ENCODE measurements at places on chromosomes 6 and 20.

- H3K4me3 ChIP-seq, result no peak overlapping the region
- H3K4me1 ChIP-seq, result peaks cover 19% of the 10 kb centered on the region
- H3K36me3 ChIP-seq, result peaks cover 56% of the 10 kb centered on the region
- no peaks in the 10 kb centered on the region for H3K27me3 ChIP-seq
- no peak for ATAC-seq
Measured at GRCh38 chr6:5438922-5439584, 177.7 kb downstream of the FARS2 start.

- peaks cover 13% of the 10 kb centered on the region for H3K4me1 ChIP-seq
- no peak for ATAC-seq
- no peak overlapping the region for H3K27ac ChIP-seq
- no peak overlapping the region for H3K4me3 ChIP-seq
- H3K36me3 ChIP-seq, result peaks cover 17% of the 10 kb centered on the region
Measured at GRCh38 chr6:144087789-144088426, 7.5 kb downstream of the SF3B5 start.

DNA sequence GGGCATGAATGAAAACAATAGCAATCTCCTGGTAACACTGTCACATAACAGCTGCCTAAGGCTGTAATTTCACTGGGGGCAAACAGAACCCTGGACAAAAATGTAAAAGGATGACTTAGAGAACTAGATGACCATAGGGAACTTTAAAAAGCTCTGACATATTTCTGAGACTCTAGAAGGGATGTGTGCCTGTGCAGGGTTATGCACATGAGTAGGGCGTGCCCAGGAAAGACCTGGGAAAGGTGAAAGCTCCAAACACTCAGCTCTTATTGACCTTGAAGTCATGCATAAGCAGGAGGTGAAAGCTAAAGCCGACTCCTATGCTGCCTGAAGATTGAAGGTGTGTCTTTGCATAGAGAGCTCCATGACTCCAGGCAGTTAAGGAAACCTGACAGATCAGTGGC is 118.4 kb upstream of the BTBD3 start:
- H3K4me3 ChIP-seq, result no peak overlapping the region
- no peaks in the 10 kb centered on the region for H3K36me3 ChIP-seq
- no peak for ATAC-seq
- no peaks in the 10 kb centered on the region for H3K4me1 ChIP-seq
- no peak overlapping the region for H3K27ac ChIP-seq

- H3K27me3 ChIP-seq, result no peaks in the 10 kb centered on the region
- H3K27ac ChIP-seq, result no peak overlapping the region
- no peak for ATAC-seq
- H3K4me1 ChIP-seq, result no peaks in the 10 kb centered on the region
Measured at GRCh38 chr20:60253471-60253870, 295.2 kb downstream of the CDH26 start.

- H3K4me1 ChIP-seq, result no peaks in the 10 kb centered on the region
- no peaks in the 10 kb centered on the region for H3K27me3 ChIP-seq
- no peak for ATAC-seq
- H3K27ac ChIP-seq, result no peak overlapping the region
Measured at GRCh38 chr6:143329323-143329722, 121.2 kb downstream of the ADAT2 start.

DNA sequence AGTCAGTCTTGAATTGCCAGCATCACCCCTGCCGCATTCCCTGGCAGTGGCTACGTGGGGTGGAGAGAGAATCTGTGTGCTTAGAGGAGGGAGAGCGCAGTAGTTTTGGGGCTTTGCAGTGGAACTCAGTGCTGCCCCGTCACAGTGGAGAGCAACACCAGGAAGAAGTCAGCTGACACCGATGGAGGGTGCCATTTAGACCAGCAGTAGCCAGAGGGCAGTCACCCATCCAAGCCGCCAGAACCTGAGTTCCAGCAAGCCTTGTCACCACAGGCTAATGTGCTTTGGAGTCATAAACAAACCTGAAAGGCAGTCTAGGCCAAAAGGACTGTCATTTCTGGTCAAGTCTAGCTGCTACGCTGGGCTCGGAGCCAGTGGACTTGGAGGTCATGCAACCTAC is 22.0 kb upstream of the PERP start:
- no peaks in the 10 kb centered on the region for H3K36me3 ChIP-seq
- no peaks in the 10 kb centered on the region for H3K4me1 ChIP-seq
- no peak for ATAC-seq
- peaks cover 13% of the 10 kb centered on the region for H3K27me3 ChIP-seq

DNA sequence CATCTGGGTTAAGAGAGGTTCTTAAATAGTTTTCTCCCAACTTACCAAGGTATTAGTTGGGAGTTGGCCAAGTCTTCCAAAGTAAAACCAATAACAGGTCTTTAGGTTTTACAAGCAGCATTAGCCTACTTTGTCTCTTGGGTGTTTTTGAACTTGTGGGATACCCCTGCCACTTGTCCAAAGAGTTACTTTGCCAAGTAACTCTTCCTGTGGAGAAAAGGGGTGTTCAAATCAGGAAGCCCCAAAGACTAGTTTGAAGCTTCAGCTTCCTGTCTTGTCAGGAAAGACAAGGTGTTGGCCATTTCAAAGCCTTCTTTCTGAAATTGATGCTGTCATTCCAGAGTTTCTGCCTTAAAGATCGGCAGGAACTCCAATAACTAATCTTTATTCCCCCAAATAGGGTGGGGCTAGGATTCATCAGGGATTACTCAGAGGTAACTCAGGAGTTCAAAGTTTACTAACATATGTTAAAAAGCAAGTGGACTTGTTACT is 822 bp downstream of the RAB22A start:
- H3K36me3 ChIP-seq, result peaks cover 18% of the 10 kb centered on the region
- H3K4me3 ChIP-seq, result peak overlapping the region; percentile 87
- H3K4me1 ChIP-seq, result peaks cover 54% of the 10 kb centered on the region
- ATAC-seq, result no peak
